ENCODE measurements at places on chromosomes 12 and 14.

- DNase-seq, result no peak
Measured at GRCh38 chr14:55291480-55292081, 20.4 kb downstream of the FBXO34 start.

- no peak for DNase-seq
Measured at GRCh38 chr12:109727039-109727723, 13.6 kb downstream of the FAM222A start.

DNA sequence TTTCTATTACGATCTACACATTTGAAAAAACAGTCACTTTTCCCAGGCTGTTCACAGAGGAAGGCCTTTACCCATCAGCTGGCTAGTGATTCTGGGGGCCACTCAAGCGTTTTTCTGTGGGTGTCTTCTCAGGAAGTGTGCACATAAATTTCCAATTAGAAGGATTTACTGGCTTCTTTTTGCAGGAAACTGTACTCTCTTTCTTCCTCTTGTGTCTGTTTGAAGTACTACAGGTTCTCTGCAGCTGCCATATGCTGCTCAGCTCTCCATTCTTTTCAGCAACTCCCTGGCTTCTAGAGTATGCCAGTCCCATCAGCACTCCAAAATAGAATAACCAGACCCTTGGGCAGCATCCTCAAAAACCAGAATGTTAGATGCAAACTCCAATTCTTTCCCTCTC, 110.4 kb upstream of the NAV3 start:
- no peak for DNase-seq

DNA sequence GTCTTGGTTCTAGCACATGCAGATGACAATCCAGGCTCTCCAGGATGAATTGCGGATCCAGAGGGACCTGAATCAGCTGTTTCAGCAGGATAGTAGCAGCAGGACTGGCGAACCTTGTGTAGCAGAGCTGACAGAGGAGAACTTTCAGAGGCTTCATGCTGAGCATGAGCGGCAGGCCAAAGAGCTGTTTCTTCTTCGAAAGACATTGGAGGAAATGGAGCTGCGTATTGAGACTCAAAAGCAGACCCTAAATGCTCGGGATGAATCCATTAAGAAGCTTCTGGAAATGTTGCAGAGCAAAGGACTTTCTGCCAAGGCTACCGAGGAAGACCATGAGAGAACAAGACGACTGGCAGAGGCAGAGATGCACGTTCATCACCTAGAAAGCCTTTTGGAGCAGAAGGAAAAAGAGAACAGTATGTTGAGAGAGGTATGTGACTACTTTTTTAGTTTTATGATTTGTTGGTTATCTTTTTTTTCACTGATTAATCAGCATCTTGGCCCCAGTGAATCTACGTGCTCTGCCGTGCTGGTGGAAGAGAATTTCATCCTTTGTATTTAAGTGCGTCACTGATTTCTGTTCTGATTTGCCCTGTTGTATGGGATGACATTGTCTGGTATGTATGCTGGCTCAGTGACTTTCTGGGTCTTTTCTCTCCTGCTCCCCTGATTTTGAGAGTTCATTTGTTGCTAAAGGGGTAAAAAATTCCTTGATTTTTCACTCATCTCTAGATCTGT, 92.3 kb downstream of the ERC1 start:
- no peak for DNase-seq

GRCh38 chr14:87745507-87746118, 247.4 kb downstream of the GALC start:
- DNase-seq, result peak; percentile 44

GRCh38 chr12:53757101-53757770, 5.5 kb upstream of the CISTR start:
- peak; percentile 89 for DNase-seq

GRCh38 chr12:48413388-48413787, 59.0 kb upstream of the ANP32D start:
- no peak for DNase-seq

- peak; percentile 32 for DNase-seq
Measured at GRCh38 chr12:114404926-114405518, 922 bp downstream of the TBX5 start.

GRCh38 chr12:5094986-5095385, 51.3 kb downstream of the KCNA5 start:
- no peak for DNase-seq

- no peak for DNase-seq
Measured at GRCh38 chr14:37594971-37595808, at the start of the genes FOXA1 and TTC6. FOXA1 (minus strand) TSS chr14:37595249; CDS start chr14:37594972, 277 bp downstream. TTC6 (plus strand) TSS chr14:37595629; CDS start chr14:37622065, 26,436 bp downstream.

DNA sequence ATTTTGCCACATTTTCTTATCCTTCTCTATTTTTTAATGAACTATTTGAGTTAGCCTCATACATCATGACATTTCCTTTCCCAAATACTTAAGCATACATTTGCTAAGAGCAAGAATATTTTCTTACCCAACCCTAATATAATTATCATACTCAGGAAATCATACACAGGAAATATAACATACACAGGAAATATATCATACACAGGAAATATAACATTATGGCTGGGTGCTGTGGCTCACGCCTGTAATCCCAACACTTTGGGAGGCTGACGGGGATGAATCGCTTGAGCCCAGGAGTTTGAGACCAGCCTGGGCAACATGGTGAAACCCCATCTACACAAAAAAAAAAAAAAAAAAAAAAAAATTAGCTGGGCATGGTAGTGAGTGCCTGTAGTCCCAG, 4.9 kb downstream of the NCKAP1L start:
- DNase-seq, result no peak

GRCh38 chr12:75820848-75821578, 210.6 kb downstream of the PHLDA1 start:
- no peak for DNase-seq

DNA sequence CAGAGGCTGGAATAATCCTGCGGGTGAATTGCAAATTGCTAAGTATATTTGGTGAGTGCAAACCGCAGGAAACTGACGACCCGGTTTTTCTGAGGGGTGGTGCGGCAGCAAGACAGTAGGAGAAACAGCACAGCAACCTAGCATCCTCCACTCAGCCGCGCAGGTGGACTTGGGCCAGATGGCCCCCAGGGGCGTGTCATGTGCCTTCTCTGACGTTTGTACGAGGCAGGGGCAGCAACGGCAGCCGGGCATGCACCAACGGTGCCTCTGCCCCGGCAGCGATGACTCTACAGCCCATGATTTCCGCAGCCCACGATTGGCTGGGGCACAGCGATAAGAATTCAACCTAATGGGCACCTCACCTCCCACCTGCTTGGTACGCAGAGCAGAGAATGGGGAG, 11.1 kb upstream of the CLEC2A start:
- DNase-seq, result no peak

DNA sequence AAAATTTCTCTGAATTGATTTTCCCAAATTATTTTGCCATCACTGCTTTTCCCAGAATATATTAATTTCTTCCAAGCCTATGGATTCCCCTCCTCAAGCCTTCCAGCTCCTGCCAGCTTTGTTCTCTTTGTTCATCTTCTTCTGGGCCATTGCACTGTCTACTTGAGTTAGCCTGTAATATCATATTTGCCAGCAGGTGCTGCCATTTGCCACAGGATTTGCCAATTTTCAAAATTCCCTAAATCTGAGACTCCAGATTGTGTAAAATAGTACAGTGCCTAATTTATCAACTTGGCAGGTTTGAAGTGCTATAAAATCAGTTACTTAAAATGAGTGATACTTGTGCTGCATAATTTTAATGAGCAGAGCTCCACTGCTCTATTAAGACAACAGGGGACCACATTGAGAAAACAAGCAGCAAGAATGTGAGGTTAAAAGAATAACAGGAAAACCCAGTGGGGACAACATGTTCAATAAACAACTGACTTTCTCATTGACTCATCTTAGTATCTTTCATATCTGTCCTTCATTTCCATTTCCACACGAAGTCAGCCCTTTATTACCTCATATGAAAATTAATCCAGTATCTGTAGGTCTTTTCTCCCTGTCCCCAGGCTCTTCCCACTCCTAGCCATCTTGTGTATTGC, 84.6 kb upstream of the CCDC196 start:
- no peak for DNase-seq

DNA sequence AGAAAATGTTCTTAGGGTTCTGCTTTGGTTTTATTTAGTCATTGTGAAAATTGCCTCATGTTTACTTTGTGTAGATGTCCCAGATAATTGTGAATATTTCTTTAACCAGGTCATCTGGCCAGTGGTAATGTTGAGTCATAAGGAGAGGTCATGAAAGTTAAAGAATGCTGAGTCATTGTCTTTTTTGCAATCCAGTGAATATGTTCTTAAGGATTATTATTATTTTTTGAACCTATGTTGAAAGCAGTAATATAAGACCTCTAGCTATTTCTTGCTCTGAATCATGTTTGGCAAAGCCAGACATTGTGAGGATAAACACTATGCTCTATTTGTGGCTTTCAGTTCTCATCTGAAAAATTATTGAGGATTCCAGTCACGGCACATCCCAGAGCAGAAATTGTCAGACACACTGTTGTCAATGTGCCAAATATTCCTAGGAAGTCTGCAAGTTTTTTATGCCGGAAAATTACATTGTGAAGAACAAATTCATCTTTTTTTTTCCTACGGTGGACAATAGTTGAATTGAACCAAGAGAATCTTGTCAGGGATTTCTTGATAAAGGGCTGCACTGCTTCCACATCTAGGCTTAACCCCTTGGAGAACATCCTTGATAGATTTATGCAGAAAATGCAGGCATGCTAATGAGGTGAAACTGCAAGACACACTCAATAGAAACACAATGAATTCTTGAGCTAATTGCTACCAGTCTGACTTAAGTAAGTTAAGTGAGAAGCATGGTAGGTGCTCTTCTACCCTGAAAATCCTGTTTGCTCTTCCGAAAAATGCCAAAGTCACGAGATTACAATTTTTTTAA, 369.6 kb downstream of the ATP23 start:
- DNase-seq, result no peak

- no peak for DNase-seq
Measured at GRCh38 chr12:114834621-114835020, 150.6 kb upstream of the TBX3 start.

GRCh38 chr14:91509083-91509877, 830 bp downstream of the PPP4R3A start:
- DNase-seq, result peak; percentile 47

DNA sequence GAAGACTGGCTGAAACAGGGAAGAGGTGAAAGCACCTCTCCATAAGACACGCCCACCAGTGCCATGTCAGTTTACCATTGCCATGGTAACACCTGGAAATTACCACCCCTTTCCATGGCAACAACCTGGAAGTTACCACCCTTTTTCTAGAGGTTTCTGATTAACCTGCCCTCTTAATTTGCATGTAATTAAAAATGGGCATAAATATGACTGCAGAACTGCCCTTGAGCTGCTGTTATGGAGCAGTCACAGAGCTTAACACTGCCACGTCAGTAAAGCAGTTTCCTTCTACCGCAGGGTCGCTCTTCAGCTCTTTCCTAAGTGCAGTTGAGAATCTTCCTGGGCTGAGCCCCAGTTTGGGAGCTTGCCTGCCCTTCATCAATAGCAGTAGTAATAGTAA, 55.2 kb downstream of the RASSF3 start:
- DNase-seq, result no peak

GRCh38 chr14:79551523-79551922, 659.8 kb downstream of the DIO2 start:
- no peak for DNase-seq

DNA sequence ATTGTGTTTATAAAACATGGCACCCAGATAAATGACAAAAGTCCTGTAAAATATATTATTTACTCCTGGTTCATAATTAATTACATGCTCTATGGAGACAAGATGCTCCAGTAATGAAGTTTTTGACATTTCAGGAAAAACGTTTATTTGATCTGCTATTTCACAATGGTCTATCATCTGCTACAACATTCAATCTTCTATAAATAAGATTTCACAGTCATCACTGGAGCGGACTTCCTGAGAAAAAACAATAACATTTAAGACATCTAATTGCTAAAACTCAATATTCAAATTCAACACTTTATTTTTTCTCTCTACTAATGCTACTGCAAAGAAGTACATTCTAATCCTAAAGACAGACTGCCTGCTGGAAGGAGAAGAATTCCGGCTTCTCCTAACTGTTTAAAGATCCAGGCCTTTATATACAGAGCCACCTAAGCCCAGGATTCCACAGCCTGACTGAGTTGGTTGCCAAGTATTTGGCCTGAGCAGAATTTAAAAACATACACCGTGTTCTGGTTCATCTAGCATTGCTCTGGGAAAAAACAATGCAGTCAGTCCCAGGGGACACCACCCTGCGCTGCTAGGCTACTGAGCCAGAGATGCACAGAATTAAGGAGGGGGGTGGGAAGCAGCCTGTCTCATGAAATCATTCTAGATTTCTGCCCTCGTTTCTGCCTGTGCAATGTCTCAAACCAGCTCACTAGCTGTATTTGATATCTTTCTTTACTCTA, 58.0 kb downstream of the TMTC1 start:
- DNase-seq, result no peak

- peak; percentile 76 for DNase-seq
Measured at GRCh38 chr12:121514184-121514742, 66.6 kb downstream of the KDM2B start.

- no peak for DNase-seq
Measured at GRCh38 chr12:46259071-46259470, 9.8 kb downstream of the SLC38A1 start.

DNA sequence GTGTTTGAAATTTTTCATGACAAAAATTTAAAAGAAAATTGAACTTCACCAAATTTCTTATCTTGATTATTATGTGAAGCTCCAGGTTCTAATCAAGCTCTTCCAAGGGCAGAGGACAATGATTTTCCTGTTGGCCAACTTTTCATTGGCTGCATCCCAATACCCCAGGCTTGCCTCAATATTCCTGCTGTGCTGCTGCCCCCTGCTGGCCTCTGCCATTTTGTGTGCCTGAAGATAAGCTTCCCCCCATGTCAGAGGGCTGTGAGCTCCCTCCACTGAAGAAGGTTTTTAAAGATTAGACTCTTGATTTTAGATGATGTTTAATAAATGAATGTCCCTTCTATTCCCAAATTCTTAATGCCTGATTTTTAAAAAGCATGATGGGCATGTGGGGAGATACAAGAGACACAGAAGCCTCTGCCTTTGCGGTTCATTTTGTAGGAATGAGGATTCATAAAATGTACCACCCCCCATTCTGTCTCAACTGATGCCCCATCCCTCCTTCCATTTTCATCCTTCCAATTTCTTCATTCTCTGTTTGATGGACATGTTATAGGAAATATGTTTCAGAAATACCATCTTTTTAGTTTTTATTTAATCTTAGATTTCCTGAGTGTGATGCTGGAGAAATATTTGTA, 76.7 kb upstream of the RGS6 start:
- DNase-seq, result peak; percentile 65

- no peak for DNase-seq
Measured at GRCh38 chr14:63517354-63517753, 25.8 kb downstream of the PPP2R5E start.

All from GM13976 (cell line).